Cardiac fibroblast (primary cell): ENCODE measurements at places on chromosomes 5 and 9.

GRCh38 chr5:6525910-6526309 is 77.3 kb downstream of the UBE2QL1 start:
- DNase-seq, result no peak

GRCh38 chr5:179806250-179807048 is at the start of gene MGAT4B:
TSS of gene MGAT4B (minus strand) at chr5:179806866. CDS start at chr5:179806583, 283 bp downstream.
- DNase-seq, result peak; percentile 69

- DNase-seq, result no peak
Observed at GRCh38 chr9:2023532-2023931, 8.4 kb downstream of the SMARCA2 start.

DNA sequence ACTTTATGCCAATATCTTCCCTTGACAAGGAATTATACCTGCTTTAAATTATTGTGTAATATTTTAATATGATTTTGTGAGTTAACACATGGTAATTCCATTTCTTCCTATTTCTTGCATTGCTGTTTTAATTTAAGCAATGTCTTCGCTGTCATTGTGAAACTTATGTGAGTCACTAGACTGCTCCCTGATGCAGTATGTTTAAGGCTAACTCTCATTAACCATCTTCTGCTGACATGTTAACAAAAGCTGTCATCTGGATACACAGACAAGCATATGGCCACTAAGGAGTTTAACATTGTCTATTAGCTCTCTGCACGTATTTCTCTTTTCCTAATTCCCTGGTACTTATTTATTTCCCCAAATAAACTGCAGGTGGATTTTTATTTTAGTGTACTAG is 980.8 kb upstream of the CTNND2 start:
- no peak for DNase-seq

DNA sequence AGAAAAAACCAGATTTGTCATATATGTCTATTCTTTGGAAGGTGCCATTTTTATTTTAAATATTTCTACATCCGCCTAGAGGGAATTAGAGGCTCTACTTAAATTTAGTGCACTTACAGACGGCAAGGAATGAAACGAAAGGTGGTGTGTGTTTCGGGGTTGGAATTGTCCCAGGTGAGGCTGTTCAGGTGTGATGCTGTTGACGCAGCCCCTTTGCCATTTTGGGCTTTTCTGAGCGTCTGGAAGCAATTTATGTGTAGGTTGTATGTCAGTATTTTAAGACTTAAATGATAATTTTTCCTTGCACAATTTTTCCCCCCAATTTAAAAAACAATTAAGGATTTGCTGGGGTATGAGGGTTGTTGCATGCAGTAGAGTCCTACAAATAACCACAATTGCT is 2.0 kb downstream of the TENT4A start:
- DNase-seq, result no peak

DNA sequence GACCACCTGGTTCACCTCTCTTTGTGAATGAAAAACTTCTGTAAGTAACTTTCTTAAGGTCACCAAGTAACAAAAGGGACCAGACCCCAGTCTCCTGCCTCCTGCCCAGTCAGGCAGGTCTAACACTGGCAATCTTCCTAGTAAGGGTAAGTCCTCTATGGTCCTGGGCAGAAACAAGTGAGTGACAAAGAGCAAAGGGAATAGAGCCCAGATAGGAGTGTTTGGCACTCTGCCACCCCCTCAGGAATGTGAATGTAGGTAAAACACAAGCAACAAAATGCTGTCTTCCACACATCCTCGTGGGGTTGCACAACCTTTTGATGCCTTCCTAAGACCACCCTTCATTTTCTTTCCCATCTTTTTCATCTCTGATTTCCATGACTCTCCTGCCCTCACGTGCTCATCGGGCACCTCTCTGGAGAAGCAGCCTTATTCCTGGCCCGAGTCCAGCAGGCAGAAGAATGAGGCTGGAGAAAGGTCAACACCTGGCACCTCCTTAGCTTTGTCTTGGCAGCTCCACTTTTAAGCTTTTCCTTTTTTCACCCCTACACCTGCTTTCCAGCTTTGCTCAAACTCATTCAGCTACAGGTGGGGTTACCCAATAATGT is 90.2 kb upstream of the LHFPL2 start:
- no peak for DNase-seq

DNA sequence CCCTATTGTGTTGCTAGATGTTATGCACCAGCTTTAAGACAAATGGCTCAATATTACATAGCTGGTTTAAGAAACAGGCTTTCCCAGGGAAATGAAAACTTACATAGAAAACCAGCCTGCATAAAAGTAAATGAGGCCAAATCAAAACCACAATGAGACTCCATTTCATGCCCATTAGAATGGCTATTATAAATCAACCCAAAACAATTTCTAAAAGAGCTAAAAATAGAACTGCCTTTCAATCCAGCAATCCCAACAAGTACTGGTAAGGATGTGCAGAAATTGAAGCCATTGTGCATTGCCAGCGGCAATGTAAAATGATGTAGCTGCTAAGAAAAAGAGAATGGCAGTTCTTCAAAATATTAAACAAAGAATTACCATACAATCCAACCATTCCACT is 1170.0 kb upstream of the CDH9 start:
- no peak for DNase-seq

DNA sequence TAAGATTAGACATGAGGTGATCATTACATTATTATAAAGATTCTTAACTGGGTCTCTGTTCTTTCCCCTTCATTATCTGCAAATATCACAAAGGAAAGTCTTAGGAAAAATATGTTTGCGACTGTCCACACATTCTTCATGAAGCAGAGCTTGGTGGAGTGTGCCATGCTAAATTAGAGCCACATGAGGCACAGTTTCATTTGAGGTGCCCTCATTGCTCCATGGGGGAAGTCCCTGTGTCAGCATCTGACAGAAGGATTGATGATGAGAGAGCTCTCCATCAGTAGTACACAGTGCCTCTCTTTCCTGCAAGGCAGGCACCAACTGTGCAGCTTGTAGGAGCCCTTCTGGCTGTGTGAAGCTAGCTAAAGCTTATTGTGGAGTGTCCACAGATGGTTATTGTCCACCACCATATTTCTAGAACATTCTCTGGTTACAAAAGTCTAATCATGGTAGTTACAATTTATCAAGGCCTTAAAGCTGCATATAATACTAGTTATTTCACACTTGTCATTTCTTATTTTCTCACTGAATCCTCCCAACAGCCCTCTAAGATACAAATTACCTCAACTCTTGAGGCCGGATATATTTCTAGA is 63.9 kb downstream of the C9orf152 start:
- no peak for DNase-seq

DNA sequence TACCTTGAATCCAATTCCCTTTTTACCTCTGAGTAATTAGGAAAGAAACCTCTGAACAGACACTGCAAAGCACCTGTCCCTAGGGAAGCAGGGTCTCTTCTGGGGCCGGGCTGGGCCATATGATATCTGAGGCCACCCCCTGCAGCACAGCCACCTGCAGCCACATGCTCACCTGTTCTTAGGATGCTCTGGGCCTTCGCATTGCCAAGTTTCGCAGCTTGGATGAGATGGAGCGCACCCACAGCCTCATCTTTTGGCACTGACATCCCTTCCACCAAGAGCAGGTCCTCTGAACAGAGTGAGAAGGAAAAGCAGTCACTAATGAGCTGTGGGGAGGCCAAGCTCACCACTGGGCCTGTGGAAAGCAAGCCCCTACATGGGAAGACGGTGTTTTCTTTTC is 27.3 kb downstream of the CLTA start:
- no peak for DNase-seq

DNA sequence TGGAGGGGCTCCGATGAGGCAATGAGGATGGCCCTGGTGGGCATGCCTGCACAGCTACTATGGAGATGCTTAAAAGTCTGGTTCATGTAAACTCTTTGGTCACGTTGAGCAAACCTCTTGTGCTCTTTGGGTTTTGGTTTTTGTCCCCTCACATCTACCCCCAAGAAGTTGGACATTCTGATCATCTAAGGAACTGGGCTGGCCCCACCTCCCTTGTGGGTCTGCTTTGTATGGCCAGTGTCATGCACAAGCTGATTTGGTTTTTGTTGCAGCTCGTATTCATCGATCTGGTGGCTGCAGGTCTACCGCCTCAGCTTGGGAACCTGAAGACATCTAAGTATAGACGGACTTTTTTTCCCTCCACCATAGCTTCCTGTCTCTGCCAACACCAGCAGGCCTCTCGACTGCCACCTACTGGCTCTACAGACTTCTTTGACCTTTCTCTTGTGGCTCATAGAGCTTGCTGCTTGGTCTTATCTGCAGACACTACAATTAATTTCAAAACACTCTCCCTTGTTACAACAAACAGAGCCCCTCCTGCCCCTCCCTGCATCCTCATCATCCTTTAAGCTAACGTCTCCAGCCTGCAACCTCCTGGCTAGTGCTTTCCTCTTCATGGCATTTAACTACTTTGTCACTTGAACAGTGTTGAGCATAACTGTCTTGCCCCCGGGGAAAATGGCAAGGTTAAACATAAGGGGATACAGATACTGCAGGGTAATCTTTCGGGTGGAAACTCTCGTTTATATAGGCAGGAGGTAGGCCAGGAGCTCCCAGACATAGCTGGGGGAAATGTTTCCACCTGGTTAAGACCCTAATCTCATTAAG is 34.5 kb downstream of the TSTD2 start:
- DNase-seq, result peak; percentile 87

- peak; percentile 17 for DNase-seq
Observed at GRCh38 chr9:34375901-34376595, 650 bp downstream of the MYORG start.

DNA sequence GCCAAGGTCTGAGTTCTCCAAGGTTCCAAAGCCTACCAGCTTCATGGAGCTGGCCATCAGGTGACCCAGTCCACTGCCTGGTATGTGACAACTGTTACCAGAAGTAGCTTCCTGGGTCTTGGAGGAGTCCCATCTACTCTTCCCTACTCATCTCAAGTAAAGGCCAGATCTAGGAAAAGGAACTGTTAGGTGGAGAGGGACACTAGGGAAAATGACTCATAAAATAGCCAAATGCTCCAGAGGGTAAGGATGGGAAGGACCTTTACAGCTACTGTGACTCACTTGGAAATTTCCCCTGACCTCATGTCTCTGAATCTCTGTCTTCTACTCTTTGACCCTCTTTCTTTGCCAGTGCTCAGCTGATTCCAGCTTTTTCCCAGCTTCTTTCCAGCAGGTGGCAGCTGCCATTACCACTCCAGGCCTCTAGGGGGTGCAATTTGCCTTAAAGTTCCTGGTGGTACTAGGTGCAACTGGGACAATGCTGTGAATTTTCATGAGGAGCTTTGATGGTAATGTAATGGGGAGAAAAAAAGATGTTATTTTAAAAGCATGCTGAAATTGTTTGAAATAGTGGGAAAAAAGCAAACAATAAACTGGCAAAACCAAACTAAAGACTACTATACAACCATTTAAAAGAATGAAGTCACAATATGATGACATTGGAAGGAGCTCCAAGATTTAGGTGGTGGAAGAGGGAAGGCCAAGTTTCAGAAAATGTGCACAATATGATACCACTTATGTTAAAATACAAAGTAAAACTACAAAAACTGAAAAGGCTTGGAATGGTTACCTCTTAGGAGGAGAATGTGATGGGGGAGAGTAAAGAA is 27.1 kb upstream of the MYORG start:
- peak; percentile 74 for DNase-seq

GRCh38 chr9:119086590-119086989 is 282.6 kb downstream of the BRINP1 start:
- no peak for DNase-seq

DNA sequence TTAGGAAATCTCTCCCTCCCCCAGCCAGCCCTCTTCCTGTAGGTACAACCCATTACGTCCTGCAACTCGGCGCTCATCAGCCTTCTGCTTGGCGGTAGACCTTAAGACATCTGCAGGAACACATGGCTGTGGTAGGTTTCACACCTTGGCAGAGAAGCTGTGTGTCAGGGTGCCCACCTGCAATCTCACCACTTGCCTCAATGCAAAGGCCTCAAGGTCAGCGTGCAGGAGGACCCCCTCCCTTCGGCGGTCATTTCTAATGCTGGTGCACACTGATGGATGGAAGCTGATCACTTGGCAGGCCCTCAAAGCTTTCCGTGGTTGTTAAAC is 67.3 kb downstream of the CRB2 start:
- no peak for DNase-seq

GRCh38 chr5:112951124-112951702 is 25.4 kb upstream of the DCP2 start:
- DNase-seq, result no peak

DNA sequence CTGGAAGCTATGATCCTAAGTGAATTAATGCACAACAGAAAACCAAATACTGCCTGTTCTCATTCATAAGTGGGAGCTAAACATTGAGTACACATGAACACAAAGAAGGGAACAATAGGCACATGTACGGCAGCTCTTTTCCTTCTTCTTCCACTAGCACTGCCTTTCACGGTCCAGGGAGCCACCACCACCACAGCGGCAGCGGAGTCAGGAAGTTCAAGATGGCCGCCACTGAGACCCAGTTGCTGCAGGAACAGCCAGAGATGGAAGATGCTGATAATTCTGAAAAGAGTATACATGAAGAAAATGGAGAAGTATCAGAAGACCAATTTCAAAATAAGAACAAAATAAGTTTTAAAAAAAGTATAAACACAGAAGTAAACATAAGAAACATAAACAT is 39.5 kb upstream of the TNFSF15 start:
- DNase-seq, result no peak
